GOT3 (cell line): ENCODE measurements at places on chromosomes 2 and 18.

- DNase-seq = no peak
Observed at GRCh38 chr2:127134833-127135830, 28.2 kb upstream of the BIN1 start.

DNA sequence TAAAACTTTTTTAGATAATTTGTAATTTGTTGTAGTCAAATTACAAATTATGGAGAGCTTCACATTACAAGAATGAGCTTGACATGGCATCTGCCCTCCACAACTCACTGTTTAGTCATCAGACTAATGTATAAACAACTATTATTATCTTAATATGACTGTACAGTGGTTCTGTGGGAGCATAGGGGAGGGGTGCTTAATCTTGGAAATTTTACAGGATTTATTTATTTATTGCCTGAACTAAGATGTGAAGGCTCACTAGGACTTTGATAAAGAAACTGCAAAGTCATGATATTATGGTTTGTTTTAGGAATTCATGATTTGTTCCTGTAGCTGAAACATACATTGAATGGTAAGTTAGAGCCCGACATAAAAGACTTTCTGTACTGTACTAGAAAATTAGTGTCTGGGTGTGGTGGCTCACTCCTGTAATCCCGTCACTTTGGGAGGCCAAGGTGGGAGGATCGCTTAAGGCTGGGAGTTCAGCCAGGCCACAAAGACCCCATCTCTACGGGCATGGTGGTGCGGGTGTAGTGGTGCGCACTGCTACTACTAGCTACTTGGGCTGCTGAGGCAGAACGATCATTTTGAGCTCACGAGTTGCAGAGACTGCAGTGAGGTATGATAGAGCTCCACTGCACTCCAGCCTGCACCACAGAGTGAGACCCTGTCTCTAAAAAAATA, 2.1 kb downstream of the MARCHF7 start:
- DNase-seq = no peak

- no peak for DNase-seq
Observed at GRCh38 chr2:68103709-68104055, 40.9 kb upstream of the C1D start.

DNA sequence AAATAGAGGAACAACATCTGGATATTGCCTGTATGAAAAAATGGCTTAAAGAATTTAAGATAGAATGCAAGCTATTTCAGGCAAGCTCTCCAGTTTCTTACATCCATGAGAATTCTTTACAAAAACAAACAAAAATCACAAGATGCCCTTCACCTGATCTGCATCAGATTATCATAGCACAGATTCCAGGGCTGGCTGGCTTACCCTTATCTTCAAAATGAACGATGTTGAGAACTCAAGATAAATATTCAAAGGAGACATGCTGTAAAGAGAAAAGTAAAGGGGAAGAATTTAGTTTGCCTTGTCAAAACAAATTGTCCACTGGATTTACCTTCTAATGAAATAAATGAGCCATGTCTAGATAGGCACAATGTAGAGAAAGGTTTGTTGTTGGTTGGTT, 18.7 kb upstream of the SLC40A1 start:
- DNase-seq = no peak

GRCh38 chr2:66729416-66730330, 294.7 kb downstream of the MEIS1 start:
- no peak for DNase-seq
